ENCODE measurements at places on chromosomes 13 and 19. TPM values are rescaled to one million over a fixed set of nuclear protein-coding genes. Genes with fewer than 3 reads are reported as not detected.

The PLVAP gene
- 23.6 TPM for total RNA-seq

DNA sequence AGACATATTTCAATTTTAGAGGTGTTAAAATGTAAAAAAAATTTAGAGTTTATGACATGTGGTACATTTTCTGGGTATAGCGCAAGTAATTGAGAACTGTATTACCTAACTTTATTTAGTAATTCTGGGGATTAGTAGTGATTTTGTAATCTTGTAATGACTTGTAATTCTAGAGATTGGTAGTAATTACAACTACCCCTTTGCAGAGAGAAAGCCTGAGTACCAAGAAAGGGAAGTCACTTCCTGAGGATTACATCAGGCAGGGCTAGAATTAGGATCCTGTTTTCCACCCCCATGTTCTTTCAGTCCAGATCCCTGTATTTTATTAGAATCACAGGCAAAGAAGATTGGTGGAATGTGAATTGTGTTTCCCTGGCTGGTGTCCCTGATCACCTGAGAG, 274.9 kb downstream of the KCNRG start:
- no peak for DNase-seq

DNA sequence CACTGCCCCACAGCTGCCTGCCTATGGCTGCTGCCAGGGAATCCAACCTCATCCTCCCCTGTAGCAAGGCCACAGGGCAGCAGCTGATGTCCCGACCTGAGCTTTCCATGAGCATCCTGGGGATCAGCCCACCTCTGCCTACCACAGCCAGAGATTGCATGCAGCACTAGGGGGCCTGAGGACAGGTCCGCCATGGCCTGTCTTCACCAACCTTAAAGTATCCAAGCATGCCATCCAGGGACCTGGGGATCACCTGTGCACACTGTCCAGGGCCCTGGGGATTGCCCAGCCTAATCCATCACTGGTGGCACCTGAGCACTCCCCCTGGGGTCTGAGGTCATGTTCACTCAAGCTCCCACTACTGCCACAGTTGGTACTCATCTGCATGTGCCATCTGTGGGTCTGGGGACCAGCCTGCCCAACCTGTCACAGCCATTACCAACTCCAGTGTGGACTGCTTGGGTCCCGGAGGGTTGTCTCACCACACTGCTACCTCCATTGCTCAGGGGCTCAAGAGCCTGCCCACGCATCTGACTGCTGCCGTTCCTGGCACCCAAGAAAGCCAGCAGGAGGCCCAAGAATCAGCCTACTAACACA, 53.0 kb downstream of the KCTD15 start:
- DNase-seq, result no peak

- no peak for DNase-seq
These were observed 116.8 kb downstream of the DNAJC3 start for GRCh38 chr13:95793781-95794180.

DNA sequence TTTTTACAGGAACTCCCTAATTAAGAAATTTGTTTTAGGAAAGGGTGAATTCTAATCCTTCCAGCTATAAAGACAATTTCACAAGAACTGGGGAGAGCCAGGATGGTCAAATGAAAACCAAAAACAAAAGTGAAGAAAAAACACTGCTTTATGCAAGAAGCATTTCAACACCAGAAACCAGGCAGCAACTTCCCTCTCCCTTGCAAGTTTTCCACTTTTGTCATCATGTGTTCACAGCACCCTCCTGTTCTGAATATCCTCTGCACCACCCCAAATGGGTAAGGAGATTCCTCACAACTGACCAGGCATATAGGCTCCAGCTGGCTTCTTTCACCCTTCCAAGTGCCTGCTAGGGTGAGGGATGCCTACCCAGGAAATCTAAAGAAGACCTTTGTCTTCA, 328.1 kb downstream of the TBC1D4 start:
- no peak for DNase-seq

DNA sequence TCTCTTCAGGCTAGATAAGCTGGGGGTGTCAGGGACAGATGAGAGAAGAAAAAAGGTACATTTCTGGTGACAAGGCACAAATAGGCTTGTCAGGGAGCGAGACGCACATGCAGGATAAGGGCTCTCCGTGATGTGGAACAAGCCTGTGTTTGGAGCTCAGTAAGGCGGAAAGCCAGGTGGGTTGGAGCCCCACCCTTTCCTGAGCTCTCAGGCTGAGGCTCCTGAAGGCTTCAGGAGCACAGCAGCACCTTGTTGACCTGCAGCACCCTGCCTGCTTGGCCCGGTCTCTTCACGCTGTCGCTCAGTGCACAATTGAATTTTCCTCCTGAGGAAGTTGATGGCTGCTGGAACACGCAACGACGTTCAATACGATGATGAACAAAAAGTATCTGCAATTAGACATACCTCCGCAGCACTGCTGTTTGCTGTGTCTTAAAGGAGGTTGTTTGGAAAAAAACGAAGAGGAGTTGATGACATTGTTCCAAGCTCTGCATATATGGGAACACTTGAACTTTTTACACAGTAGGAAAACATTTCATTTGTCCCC, 29.3 kb downstream of the SERP2 start:
- DNase-seq, result no peak

- DNase-seq, result no peak
These were observed 1479.2 kb downstream of the UQCRFS1 start for GRCh38 chr19:27733551-27734266.

Measured in urinary bladder (tissue), 4 donors.